ENCODE measurements at places on chromosomes 2 and 18.

GRCh38 chr2:113861740-113862139, 28.1 kb upstream of the ACTR3 start:
- no peak for DNase-seq

DNA sequence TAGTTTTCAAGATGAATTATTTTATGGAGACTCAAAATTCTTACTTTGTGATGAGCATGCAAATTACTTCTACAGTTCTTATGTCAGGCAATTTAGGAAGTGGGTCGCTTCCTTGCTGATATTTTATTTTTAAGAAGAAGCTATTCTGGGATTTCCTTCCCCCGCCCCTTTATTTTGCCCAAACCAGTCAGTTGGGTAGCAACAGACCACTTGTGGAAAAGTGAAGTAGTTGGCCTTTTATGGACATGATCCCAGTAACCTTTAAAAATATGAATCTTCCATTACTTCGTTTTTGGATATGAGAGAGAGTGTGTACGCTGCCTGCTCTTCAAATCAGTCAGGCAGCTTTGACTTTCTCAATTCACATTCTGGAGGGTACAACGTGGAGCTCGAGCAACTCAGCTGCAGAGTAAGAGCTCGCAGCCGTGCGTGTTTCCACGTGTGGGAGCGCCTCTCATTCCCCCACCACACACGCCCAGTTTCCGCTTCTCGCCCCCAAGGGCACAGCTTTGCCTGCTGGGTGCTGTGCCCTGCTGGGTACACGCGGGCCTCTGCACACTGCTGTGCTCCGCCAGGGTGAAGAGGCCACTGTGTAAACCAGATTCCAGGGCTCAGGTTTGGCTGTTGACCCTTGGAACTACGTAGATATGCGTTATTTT, 92.6 kb downstream of the ITGB1BP1 start:
- DNase-seq = no peak

- DNase-seq = no peak
Observed at GRCh38 chr2:235592836-235593235, 99.0 kb downstream of the AGAP1 start.

DNA sequence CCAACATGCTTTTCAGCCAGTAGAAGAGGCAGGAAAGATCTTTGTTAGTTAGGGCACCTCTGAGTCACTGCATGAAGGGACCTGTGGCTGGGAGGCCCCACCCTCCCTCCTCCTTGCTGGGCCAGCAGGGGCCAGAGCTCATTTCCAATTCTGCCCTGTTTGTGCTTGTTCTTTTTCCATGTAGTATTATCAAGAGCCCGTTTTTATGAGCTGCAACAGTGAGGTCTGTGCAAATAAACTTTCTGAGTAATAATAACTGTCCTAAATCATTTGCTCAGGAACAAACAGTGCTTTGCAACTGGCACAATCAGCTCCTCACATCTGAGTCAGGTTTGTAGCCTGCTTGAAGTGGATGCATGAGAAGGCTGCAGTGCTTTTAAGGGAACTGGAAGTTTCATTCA, 128.0 kb downstream of the ARL4C start:
- DNase-seq = no peak

DNA sequence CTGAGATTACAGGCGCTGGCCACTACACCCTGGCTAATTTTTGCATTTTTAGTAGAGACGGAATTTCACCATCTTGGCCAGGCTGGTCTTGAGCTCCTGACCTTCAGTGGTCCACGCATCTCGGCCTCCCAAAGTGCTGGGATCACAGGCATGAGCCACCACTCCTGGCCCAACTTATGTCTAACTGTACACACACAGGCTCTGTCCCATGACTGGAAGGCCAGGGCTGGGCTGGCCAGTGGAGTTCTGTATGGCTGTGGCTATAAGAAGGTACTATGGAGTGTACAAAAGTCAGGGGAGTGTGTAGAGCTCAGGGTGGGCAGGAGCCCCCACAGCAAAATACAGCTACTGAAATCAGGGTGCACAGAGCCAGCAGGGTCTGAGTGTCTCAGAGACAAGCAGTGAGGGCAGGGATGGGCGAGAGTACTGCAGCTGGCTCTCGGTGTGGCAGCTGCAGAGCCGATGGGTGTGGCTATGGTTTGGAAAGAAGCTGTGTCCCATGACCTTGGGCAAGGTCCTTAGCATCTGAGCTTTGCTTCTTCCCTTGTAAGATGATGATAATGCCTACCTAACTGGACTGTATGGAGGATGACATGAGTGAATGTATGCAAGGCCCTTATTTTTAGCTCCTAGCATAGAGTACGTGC, 10.4 kb upstream of the MSGN1 start:
- no peak for DNase-seq

DNA sequence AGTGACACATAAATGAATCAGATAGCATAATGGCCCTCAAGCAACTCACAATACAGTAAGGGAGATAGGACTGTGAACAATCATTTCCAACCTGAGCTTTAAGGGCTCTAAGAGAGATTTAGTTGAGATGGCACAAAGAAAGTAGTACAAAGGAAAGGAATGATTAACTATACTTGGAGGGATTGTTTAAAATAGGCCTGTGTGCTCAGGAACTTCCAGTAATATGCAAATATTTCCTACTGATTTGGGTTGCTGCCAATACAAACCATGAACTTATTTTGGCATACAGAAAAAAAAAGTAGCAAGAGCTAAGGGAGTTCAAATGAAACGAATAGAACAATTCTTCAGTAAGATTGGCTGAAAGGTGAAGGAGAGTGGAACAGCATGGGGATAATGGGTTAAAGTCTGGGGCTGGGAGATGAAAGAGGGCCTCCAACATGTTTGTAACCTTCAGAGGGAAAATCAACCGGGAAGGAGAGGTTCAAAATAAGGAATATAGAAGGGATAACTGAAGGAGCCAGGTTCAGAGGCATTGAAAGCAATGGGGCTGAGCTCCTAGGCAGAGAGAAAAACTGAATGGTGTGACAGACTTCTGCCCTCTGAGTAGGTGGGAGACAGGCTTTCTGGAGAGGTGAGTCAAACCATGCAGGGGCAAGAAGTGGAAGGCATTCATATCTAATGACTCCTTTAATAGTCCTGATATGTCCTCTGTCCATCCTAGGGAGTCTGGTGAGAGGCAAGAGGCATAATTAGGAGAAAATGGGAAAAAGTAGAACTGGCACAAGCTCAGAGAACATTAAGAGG, 83.5 kb downstream of the DNAH7 start:
- no peak for DNase-seq

GRCh38 chr2:152155209-152155608, 20.4 kb downstream of the STAM2 start:
- no peak for DNase-seq

DNA sequence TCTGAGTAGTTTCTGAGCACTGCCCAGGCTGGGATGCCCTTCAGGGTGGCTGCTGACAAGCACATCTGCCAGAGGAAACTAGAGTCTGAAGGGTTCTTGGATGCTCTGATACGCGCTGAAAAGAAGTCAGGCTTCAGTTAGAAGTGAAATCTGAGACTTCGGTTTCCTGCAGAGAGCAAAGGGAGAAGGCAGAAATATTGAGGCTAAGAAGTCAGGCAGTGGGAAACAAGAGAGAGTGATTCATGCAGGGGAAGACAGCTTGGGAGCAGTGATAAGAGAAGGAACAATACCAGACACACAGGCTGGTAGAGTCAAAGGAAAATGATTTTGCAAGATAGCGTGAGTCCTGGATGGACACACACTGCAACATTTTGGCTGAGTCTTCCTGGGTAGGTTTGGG, 51.0 kb upstream of the BOD1L2 start:
- DNase-seq = no peak

DNA sequence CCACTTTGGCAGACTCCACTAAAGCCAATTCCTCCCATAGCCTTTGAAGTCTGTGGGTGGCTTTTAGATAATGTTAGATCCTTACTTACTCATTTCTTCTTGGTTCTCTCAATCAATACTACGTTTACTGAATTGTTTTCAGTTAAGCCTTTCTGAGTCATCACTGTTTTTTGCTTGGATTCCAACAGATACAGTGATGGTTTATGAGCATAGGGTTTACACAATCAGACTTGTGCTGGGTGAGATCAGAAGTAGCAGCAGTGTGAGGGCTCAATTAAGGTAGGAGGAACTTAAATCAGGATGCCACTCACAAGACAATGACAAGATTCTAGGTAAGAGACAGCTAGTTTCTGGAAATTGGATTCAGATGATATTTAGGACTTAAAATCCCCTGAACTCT, 297.7 kb upstream of the DOK6 start:
- no peak for DNase-seq

Measured in NCI-H82 (cell line).